ENCODE measurements at places on chromosomes 7 and 10.

DNA sequence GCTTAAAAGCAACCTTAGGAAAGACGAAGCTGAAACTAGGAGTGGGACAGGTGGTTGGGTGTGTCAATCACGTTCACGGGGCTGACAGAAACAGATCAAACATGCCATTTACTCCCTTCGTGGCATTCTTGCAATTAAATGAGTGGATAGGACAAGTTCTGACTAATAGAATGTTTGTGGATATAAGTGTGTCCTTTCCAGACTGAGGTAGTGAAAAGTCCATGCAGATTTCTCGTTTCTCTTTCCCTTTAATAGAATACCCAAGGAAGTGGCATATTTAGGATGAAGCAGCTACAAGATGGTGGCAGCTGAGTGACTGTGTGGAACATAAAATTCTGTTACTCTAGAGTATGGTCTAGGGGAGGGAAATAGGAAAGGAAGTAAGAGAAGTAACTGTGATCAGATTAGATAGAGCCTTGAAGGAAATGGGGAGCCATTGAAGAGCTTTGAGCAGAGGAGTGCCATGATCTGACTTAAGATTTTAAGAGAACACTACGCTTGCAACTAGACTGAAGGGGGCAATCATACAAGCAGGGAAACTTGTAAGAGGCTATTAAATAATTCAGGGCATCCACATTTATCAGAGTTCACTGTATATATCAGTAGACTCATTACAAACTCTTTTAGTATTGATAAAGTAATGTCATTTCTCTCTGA is 46.3 kb upstream of the HYAL4 start:
- no peak for DNase-seq

GRCh38 chr10:107423903-107424302 is 259.4 kb upstream of the SORCS1 start:
- no peak for DNase-seq

GRCh38 chr10:2913474-2913873 is 153.9 kb upstream of the PFKP start:
- no peak for DNase-seq

DNA sequence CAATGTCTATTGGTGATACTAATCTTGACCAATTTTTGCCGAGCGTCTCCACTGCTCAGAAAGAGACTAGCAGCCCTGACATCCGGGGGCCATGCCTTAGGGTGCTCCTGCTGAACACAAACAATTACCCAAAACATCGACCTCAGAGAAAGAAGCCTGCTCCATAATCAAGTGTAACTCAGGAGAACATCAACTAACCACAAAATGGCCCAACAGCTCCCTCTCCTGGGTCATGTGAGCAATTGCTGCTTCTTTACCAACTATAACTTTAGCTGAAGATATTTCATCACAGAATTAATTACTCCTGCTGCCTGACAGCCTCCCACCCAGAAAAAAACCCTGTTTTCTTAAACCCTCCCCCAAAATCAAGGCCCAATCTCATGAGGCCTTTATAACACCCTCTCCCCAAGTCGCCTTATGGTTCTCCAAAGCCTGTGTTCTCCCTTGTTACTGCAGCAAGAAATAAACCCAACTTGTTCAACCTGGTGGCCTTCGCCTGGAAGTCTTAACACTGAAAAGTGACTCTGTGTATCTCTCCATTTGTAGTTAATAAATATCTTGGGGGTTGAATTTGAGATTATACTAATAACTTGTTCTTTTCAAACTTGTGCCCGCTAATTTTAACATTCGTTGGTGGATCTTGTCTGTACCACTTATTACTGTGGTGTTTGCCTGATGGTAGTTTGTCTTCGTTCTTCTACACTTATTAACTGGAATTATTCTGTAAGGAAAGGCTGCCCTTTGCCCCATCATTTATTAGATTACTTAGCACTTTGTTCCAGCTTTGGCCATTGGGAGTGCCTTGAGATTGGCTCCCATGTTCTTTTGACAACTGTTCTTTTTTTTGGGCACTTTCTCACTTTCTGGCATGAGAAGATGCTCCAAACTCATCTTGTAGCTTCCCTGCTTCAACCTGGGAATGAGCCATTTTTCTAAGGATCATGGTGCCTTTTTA is 21.2 kb upstream of the RAMP3 start:
- DNase-seq, result peak; percentile 72

DNA sequence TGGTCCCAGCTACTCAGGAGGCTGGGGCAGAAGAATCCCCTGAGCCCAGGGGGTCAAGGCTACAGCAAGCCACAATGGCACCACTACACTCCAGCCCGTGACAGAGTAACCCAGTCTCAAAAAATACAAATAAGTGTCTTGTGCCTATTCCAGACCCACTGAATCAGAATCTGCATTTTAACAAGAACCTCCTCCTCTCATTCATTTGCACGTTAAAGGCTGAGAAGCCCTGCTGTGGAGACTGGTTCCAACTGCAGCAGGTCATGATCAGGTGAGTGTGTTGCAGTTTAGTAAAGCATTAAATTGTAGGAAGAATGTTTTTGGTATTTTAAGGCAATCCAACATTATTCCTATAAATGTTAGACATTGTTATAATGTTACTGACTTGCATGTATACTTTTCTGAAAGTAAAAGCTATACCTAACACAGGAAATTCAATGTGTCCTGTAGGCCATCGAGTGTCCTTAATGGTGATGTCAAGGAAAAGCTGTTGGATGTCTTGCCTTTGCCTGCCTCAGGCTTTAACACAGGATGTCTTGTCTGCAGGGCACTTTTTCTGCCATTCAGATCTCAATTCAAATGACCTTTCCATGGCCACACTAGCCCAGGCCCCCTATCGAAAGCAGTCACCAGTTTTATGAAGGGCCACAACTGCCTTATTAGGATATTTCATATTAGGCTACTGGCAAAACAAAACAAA is 30.4 kb downstream of the MKRN1 start:
- no peak for DNase-seq

- no peak for DNase-seq
These were observed 42.9 kb upstream of the TSPAN13 start for GRCh38 chr7:16710651-16711050.

DNA sequence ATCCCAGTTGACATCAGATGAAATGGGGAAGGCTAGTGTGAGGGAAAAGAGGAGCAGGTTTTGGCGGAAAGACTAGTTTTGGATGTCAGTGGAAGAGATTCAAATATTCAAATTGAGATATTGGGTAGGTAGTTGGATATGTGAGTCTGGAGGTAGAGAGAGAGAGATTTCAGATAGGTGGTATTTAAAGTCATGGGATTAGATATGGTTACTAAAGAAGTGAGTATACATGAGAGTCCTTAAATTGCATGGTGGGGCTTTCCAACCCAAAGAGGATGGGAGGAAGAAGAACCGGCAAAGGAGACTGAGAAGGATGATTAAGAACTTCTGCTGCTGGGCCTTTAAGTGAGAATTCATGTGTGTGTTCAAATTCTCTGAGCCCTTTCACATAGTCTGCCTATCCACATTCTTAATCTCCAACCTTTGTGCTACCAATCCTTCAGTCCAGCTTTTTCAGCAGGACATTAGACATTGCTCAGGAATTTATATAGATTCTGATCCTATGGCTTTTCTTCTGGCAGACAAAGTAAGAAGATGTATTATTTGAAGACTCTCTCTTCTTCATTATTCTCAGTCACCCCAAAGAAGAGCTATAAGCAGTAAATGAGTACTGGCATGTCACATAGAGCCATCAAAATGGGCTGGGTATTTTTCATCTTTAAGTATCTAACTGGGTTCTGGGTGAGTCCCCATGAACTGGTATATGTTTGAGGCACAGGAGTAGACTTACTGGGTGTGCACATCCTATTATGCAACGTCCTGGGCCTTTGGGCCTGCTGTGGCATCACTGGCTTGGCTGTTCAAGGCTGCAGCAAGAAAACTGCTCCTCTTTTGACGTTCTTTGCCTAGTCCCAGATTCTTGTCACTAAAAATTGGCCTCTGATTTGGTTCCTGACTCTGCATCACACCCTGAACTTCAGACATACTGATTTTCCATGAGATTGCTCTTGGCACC is 33.6 kb downstream of the ST7 start:
- no peak for DNase-seq

DNA sequence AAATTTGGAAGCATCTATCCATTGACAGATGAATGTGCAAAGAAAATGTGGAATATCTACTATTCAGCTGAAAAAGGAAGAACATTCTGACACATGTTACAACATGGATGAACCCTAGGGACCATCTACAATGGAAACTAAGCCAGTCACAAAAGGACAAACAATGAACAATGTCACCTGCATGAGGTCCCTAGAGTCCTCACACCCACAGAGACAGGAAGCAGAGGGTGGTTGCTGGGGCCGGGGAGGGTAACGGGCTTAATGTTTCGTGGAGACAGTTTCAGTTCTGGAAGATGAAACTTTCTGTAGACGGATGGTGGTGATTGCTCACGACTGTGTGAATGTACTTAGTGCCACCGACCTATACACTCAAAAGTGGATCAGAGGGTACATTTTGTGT is 282.9 kb downstream of the ADARB2 start:
- DNase-seq, result no peak

DNA sequence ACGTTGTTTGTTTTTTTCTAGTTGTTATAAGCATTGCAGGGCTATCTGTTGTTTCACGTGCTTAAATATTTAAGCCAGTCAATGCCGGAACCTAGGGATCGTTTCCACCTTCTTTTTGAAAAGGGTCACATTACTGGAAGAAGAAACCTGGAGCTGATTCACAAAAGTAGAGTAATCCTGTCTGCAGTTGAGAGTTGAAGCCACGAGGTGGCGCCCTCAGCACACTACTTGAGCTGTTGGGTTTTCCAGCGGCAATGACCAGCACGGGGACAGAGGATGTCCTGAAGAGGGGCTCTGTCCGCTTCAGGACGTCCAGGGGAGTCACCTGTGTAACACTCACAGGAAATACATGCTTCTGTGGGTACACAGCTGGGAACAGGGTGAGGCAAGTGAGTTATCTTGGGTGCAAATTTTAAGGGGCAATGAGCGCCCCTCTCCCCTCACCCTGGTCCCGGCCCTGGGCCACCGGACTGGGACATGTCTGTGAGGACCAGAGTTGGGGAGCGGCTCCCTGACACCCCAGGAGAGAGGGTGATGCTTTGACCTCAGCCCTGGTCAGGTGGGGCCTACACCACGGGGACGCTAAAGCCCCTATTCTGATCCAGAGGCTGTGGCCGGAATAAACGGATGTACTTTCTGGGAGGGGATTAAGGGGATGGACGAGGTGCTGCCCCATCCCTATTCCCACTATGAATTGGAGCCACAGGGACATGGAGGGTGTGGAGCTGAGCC is 26.3 kb upstream of the WDFY4 start:
- DNase-seq, result no peak

DNA sequence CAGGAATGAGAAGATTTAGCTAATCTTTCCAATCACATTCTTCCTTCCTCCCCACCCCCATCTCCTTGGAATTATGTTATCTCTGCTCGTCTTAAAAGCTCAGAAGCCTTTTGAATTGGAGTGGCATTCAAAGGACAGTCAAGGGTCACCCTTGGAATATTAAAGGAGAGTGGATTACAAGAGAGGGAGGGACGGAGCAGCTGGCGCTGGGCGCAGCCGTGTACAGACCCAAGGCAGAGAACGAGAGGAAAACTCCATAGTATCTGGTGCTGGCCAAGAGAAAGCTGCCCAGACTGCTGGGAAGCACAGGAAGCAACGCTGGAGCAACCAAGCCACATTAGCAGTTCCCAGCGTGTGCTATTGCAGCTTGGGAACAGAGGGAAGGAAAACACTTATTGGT is 95.7 kb downstream of the POU6F2 start:
- peak; percentile 46 for DNase-seq

DNA sequence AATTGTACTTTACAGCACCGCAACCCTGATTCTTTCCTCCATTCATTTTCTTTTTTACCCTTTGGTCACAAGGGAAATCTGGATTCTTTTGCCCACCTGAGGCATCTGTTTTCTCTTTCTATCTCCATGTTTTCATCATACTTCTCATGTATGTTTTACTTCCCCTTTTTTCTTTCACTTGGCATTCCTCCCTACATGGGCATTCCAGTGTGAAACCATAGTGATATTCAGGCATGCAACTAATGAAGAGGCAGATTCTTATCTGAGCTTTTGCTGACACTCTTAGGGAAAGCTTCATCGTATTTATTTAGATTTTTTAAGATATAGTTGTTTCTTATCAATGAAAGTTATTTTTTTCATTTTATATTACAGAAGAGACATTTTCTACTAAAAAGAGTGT is 405.2 kb upstream of the TEX47 start:
- DNase-seq, result no peak

GRCh38 chr10:104307576-104308438 is 30.5 kb downstream of the ITPRIP start:
- DNase-seq, result no peak

GRCh38 chr10:71225291-71226058 is 13.1 kb downstream of the UNC5B start:
- DNase-seq, result no peak

- DNase-seq, result no peak
These were observed 8.5 kb downstream of the UCN3 start for GRCh38 chr10:5373307-5373706.

DNA sequence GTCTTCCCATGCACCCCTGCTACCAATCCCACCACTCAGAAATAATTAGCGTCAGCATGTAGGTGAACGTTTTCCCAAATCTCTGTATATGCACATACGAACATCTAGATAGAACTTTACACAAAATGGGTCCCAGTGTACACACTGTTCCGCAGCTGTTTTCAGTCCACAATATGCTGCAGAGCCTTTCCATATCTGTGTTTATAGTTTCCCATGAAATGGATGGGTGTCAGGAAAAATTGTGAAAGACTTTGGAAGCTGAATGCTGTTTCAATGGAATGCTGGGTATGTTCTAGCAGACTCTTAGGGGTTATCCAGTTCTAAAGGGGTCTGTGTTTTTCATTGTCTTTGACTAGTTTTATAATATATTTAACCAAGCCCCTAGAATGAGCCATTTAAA is 13.8 kb downstream of the GRK5 start:
- DNase-seq, result no peak

- no peak for DNase-seq
These were observed 142.8 kb downstream of the LSM5 start for GRCh38 chr7:32347244-32347828.

DNA sequence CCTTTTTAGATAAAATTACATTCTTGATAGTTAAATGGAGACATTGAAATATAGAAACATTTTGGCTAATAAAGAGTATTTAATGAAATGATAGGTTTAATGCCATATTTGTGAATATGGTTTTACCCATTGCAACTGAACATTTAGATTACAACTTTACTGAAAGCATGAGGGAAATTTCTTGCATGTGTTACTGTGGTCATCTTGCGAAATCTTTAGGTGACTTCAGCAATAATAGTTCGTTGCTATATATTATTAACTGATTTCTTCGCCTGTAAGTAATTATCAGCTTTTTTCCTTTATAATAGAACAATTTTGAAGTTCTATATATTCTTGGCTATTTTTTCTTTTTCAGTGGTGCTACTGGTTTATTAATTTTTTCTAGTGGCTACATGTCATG is 83.2 kb downstream of the MLLT10 start:
- DNase-seq, result no peak

GRCh38 chr10:114103284-114103683 is 59.6 kb downstream of the ADRB1 start:
- DNase-seq, result no peak
